ENCODE measurements at places on chromosomes 6 and 20. TPM values are rescaled to one million over a fixed set of nuclear protein-coding genes. Genes with fewer than 3 reads are reported as not detected.

GRCh38 chr6:134520181-134521115, 202.5 kb upstream of the SGK1 start:
- no peak overlapping the region for H3K4me3 ChIP-seq
- H3K4me1 ChIP-seq: peaks cover 14% of the 10 kb centered on the region
- DNase-seq: no peak

DNA sequence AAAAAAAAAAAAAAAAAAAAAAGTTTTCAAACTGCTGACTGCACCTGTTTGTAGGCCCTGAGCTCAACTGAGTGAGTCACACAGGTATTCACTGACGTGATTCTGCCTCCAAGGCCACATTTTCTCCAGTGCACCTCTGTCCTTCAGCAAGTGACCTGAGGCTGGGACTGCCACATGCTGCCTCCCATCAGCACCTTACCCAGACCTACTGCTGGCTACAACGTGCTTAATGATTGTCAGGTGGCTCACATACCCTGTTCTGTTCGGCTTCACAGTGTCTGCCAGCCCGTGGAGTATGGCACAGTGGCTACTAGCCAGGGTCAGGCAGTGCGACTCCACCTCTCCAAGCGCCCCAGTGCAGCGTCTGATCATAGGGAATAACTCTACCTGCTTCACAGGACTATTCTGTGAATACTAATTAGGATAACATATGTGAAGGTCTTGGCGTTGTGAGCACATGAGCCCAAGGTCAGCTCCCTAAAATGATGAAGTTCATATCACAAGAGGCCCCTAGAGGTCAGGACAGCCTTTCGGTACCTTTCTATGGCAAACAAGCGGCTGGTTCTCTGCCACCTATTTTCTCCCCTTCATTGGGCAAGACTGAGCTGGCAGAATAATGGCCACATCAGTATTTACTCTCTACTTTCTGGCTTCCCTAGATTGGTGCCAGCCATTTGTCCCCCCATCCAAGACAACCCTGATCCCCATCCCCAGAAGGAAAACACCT, 28.1 kb downstream of the RIPOR3 start:
- no peak overlapping the region for H3K4me3 ChIP-seq
- no peaks in the 10 kb centered on the region for H3K4me1 ChIP-seq
- no peak for DNase-seq
- no peak overlapping the region for H3K27ac ChIP-seq
- H3K36me3 ChIP-seq: no peaks in the 10 kb centered on the region
- H3K27me3 ChIP-seq: no peaks in the 10 kb centered on the region

CST7 gene
- 131 TPM for total RNA-seq

NOX3 gene
- not detected for total RNA-seq

RNGTT gene
- total RNA-seq: 20.7 TPM

MATN4 gene
- total RNA-seq: not detected

SYNDIG1 gene
- not detected for total RNA-seq
